CD4-positive, alpha-beta T cell treated with Interleukin-6 for 4 hours (primary cell): ENCODE measurements at places on chromosomes 12 and 14.

DNA sequence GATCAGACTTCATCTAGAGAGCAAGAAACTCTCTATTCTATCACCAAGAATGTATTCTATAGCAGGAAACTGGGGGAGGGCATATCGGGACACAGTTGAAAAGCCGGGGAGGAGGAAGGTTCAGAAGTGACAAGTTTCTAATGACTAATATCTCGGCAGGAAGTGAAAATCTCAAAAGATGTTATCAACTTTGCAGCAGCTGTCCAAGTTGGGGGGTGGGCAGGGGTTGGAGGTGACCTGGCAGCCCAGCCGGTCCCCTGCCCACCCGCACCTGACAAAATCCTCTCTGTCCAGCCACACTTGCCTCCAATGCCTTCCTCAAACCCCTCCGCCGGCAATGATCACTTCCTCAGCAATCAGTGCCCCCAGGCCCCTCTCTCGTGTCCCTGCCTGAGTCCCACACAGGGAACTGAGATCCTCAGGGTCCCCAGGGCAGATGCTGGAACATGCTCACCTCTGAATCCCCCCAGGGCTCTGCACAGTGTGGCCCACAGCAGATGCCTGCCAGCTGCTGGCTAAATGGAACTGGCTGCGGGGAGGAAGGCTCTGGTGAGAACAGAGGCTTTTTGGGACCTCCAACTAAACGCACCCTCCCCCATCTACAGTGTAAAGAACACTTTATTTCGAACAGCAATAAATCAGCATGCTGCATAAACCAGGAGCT is 43.9 kb downstream of the CCDC88C start:
- DNase-seq = peak; percentile 73

- no peak for DNase-seq
These were observed 59.1 kb downstream of the FBXW8 start for GRCh38 chr12:116969615-116970585.

GRCh38 chr12:55697686-55698085 is 10.0 kb downstream of the ITGA7 start:
- DNase-seq = no peak

GRCh38 chr14:58637391-58638230 is at the start of gene DACT1:
DACT1 (plus strand) TSS chr14:58637962; CDS start chr14:58638203, 241 bp downstream.
- peak; percentile 80 for DNase-seq

- no peak for DNase-seq
These were observed 15.1 kb downstream of the ZC2HC1C start for GRCh38 chr14:75084513-75084912.

DNA sequence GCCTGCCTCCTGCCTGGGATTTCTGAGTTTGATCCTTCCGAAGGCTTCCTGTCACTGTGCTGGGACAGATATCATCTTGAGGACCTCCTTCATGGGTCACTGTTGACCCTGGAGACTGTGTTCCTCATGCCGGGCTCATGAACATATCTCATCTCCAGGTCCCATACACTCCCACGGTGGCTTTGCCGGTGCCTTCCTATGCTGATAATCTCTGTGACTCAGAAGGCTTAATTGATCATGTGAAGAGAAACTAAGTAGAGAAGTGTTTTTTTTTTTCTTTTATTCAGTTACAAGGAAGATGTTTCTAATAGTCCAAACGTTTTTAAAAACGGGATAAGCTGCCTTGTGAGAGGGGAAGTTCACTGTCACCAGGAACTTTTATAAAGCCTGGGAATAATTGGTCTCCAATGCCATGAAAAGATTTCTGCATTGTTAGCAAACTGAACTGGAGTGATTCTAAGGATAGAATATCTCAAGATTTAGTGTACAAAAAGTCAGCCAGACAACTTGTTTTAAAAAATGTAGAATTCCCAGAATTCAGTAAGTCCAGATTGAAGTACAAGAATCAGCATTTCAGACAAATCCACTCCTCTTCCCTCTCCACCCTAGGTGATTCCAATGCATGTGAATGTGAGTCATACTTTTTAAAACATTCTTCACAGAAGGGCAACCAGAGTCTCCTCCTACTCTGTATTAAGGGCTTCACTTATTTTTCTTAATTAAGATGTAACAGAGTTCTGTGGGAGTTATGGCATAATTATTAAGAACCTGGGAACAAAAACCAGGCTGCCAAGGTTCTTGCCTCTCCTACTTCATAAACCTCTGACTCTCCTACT is 139.8 kb upstream of the LGR5 start:
- DNase-seq = no peak

- no peak for DNase-seq
These were observed 112.9 kb downstream of the TSHR start for GRCh38 chr14:81068176-81068782.

- DNase-seq = no peak
These were observed 8.5 kb downstream of the IFI27 start for GRCh38 chr14:94119071-94119470.

DNA sequence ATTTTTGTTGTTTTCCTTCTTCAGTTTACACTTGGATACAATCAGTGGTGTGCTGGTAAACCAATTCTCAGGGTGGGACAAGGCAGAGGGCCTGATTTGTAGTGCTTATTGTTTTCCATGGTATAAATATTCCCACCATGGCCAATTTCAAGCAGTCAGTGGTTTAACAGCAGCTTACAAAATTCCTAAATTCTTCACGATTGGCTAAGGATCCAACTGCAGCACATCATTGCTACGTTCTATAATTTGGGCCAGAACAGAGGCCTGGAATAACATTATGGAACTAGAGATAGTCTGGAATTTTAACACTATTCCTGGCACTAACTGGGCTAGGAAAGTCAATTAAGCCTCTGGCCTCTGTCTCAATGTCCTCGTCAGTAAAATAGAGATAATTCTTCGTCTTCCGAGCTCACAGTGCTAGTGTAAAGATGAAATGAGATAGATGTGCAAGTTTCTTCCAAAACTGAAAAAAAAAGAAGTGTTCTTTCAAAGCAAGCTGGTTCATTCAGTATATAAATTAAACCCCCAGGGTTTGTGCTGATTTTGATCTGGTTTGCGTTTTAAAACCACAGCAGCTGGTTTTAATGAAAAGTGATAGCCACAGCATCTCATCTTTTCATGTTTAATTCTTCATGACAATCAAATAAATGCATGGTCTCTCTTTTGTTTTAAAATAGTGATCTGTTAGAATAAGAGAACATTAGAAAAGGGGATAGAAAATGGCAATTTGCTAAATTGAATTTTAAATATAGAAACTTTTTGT is 104.1 kb downstream of the EPS8 start:
- DNase-seq = no peak

GRCh38 chr12:30858471-30858870 is 68.1 kb upstream of the TSPAN11 start:
- DNase-seq = no peak

DNA sequence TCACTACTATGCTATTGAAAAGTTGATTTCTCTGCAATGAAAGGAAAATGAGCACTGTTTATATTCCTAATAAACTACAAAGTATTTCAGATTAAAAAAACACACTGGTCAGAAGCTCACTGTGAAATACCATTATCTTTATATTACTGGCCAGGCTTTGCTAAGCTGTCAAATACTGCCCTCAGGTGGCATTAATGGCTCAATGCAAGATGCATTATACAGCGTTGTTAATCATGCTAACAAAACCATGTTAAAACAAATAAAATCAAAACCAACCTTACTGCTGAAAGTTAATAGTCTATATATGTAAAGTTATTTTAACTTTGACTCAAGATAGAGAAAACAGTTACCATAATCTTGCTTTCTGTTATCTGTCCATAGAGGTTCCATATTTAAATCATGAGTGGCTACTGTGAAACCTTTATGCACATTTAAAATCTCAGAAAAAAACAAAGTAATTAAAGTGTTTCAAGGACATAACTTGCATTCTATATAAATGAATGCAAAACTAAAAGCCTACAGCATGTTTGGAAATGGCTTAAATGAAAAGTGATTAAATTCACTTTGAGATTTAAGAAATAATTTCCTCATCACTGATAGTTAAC is 121.7 kb downstream of the RALGAPA1 start:
- peak; percentile 30 for DNase-seq

DNA sequence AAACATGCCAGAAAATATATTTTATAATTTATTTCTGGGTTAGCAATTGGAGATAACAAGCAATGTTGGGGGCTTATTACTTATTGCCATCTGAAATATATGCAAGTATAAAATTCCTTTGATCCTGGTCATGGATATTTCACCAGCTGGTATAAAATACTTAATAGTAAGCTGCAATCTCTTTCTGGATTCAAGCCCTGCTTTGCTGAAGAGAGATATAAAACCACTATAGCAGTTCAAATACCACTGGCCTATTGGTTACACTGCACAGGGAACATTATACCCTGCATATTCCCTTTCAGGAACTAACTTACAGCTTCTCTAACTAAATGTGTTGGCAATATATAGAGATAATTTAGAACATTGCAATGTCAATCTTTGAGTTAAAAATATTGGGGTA is 546.2 kb upstream of the ATP2B1 start:
- no peak for DNase-seq
